ENCODE measurements at places on chromosomes 1 and 21.

- no peak for DNase-seq
Measured at GRCh38 chr1:202786804-202787203, 21.4 kb downstream of the KDM5B start.

GRCh38 chr21:18744840-18745239 is 341.3 kb upstream of the TMPRSS15 start:
- no peak for DNase-seq

DNA sequence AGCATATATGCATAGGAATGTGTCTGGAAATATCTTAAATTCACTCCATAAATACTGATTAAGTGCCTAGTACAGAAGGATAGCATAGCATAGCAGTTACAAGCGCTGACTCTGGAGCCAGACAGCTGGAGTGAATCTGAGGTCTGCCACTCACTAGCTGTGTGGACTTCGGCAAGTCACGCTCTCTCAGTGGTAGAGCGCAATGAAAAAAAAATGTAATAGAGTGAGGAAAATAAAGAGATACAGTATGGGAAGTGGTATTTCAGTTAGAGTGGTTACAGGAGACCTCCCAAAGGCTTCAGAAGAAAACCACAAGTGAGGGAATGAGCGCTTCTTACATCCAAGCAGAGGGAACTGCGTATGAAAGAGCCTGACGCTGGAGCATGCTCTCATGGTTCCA is 338.9 kb upstream of the PRMT6 start:
- DNase-seq: no peak

DNA sequence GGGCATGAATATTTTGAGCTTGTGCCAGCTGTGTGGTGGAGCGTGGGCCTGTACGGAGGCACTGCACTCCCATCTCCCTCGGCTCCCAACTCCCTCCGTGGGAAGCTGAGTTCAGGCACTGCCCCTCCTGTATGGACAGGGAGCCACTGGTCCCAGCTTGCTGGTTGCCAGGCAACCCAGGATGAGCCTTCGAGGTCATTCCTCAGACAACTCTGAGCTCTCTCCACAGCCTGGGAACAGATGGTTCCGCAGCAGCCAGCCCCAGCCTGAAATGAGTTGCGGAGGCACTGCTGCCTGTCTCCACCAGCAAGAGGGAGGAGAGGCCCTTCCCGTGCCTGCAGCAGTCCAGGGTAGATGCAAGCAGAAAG is 58.4 kb upstream of the TENT5B start:
- no peak for DNase-seq

DNA sequence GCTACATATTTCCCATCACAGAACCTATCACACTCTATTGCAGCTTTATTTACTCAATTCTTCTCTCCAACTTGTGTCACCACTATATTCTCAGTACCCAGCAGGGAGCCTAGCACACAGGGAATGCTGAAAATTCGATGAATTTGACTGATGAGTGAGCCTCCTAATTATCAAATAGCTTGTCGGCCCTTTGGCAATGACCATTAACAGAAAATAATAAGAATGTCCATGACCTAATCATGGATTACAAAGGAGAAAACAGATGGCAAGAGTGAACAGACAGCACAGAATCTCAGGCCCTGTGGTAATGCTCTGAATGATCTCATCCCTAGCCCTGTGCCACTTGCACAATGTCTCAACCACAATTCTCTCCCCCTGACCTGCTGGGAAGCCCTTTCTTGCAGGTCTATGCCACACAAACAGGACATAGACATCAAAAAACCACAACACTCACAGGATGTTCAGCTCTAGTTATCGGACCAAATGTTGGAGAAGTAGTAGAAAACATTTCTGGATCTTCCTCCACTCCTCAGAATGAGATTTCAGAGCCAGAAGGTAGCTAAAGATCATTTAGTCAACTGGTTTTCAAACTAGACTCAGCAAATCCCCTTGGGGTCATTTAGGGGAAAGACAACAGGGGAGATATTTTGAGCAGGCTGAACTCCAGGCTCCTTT is 68.4 kb downstream of the LUZP1 start:
- DNase-seq: no peak

GRCh38 chr1:64112281-64112680 is 91.1 kb upstream of the UBE2U start:
- DNase-seq: no peak

DNA sequence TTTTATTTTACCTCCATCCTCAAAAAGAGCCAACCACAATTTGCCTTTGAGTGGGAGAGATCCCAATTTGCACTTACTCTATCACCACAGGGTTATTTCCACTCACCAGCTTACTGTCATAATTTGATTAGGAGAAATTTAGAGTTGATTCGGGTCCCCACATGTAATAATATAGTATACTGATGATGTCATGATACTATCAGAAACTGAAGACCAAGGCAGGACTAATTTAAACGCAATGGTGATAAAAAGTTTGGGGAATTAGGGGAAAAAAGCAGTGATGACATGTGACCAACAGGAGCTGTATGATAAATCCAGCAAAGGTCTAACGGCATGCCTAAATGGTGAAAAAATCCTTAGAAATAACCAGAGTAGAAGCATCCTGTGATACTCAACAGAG is 54.4 kb downstream of the TRIM33 start:
- no peak for DNase-seq

GRCh38 chr1:24100945-24101737 is 10.8 kb downstream of the MYOM3 start:
- DNase-seq: no peak

DNA sequence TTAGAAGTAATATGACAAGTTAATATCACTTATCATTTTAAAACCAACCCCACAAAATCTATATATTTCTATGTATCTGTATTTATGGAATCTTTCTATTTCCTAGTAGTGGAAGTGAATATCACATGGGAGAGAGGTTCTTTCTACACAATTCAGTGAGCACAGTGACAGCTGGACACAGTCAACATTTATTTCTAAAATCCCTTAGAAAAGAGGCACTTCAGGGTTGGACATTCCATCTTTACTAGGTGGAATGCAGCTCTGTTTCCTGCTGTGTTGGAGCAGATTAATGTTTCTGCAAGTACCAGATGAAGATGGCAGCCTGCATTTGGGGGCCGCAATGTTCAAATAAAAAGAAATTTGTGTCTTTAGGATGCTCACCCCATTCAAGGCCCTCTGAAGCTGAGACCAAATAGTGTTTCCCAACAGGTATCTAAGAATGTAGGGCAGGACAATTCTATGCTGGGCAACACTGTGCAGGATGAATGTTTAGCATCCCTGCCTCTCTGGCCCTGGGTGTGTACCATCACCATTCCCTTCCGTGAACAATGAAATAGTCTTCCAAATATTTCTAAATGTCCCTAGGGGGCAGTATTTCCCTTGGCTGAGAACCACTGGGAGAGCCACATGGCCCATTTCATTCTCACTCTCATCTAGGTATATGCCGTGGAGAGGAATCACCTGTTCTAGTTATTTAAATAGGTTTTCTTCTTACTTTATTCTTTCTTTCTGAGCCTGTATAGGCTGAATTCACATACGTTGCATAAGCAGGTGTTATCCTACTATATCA is 394.8 kb downstream of the PRDM2 start:
- no peak for DNase-seq

DNA sequence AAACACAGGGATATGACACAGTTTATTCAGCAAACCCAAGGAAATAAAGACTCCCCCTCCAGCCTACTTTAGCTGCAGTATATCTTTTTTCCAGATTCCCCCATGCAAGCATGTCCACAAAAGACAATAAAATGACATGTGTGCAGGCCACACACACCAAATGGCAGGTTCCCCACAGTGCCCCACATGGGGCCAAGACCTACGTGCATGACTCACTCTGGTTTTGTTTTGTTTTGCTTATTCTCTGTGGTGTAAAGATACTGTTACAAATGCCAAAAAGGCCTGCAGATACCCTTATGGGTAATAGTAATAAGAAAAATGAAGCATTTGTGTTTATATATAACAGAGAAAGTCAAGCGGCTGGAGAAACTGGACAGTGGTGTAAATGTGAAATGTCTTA is 71.6 kb downstream of the RD3 start:
- no peak for DNase-seq

- no peak for DNase-seq
Measured at GRCh38 chr1:25945761-25946160, 39.5 kb upstream of the STMN1 start.

GRCh38 chr21:33973268-33973667 is 57.7 kb upstream of the ATP5PO start:
- no peak for DNase-seq

GRCh38 chr1:207003210-207003609 is 29.3 kb downstream of the C1orf116 start:
- no peak for DNase-seq

DNA sequence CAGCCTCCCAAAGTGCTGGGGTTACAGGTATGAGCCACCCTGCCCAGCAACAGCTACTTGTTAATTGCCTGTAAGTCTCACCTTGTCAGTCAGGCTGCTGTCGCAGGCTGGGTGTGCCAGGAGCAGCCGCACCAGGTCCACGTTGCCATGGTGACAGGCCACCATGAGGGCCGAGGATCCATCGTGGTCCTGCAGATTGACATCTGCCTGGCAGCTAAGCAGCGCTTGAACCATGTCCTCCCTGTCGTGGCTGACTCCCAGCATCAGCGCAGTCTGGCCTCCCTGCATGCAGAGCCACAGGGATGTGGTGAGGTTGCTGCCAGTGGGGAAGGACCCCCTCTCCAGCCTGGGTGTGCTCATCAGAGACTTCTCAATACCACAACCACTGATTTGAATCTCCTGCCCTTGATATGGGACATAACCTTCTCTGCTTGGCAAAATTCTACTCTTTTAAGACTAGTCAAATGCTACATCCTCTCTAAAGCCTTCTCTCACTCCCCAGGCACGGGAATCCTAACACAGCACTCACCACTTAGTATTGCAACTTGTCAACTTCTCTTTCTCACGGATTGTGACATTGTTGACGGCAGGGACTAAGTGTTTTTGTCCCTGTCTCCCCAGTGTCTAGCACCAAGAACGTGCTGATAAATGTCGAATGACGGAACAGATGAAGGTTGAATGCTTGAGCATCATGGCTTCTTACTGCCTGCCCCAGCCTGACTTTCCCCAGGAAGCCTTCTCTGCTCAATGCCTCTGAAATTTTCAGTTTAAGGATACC is 52.9 kb downstream of the L1TD1 start:
- no peak for DNase-seq

DNA sequence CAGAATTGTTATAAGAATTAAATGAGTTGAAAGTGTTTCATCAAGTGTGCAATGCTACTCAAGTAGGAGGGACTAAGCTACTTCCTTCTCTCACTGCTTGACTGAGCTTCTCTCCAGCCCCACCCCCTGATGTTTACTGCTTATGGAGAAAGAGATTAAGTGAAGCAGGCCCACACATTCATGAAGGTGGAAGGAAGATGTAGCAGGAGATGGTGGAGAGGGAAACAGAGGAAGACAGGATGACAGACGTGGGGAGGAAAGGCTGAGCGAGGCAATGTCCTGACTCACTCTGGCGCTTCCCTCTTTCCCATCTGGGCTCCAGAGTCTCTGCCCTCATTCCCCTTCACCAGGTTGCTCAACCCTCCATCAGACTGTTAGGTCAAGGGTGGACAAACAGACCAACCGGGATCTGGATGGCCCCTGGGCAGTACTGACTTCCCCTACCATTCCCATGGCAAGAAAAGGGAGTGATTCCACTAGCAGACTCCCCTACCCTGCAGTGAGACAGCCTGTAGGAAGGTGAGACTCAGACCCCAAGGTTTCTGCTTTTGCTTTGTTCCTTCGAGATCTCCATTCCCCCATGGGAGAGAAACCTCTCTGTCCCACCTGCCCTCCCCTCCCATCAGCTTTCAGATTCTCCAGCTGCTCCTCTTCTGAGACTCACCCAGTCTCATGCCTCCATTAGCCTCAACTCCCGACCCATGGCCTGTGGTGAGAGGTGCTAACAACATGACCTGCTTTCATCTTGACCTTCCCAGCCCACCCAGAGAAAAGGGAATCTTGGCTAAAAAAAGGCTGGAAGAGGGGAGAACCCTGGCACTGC is 3.1 kb upstream of the ARHGEF2 start:
- DNase-seq: no peak

GRCh38 chr1:33188572-33189275 is 6.9 kb upstream of the TRIM62 start:
- no peak for DNase-seq

DNA sequence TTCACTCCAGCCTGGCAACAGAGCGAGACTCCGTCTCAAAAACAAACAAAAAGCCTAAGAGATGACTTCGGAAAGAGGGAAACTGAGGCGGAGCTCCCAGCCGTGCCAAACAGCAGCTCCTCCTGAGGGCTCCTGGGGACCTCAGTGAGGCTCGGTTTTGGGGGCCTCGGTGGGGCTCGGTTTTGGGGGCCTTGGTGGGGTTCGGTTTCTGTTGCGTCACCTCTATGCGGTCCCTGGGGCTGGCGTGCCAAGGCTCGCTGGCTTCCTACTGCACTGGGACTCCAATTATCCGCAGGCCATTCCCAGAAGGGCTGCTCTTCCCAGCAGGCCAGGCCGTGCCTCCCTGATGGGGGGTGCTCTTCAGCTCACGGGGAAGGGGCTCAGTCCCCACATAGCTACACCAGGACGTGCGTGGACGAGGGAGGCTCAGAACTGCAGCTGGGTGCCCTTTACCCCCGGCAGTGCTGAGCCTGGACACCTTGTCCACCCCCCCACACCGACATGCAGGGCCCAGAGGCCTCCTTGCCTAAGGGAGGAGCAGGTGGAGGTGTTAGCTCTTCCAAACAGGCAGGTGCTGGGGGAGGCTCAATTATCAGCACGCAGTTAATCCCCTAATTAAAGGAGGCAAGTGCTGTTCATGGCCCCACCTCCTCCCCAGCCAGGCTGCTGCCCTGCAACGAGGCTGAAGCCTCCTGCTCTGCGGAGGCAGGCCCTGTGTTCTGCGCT is 5.1 kb upstream of the C1orf159 start:
- no peak for DNase-seq

DNA sequence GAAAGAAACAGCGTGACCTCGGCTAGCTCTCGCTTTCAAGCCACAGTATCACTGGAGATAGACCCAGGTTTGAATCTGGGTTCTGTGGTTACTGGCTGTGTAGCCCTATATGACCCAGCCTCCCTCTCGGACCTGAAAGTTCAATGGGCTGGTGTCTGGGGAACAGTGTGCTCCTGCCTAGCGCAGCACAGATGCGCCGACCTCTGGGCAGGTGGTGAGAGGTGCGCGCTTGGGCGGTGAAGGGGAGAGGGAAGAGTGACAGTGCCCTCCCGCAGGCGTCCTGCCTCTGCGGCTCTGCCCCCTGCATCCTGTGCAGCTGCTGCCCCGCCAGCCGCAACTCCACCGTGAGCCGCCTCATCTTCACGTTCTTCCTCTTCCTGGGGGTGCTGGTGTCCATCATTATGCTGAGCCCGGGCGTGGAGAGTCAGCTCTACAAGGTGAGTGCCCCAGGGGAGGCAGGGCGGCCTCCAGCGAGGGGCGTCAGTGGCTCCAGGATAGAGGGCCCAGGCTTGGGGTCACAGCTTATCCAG is 10.5 kb downstream of the SERINC2 start:
- no peak for DNase-seq

DNA sequence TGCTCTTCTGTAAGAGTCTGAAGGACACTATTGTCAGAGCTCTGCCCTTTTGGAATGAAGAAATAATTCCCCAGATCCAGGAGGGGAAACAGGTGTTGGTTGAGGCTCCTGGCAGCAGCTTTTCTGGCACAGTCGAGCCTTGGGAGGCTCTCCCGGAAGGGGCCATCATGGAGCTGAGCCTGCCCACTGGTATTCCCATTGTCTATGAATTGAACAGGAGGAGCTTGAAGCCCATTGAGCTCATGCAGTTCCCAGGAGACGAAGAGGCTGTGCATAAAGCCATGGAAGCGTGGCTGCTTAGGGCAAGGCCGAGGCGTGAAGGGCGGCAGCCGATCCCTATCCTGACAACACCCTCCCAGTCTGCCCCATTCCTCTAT is 26.6 kb downstream of the UBE4B start:
- no peak for DNase-seq

GRCh38 chr1:31600641-31601040 is 16.8 kb upstream of the HCRTR1 start:
- no peak for DNase-seq

Measured in NCI-H187 treated with DMSO at 0.1 percent for 48 hours (cell line).